ENCODE measurements at places on chromosomes 1 and 21.

DNA sequence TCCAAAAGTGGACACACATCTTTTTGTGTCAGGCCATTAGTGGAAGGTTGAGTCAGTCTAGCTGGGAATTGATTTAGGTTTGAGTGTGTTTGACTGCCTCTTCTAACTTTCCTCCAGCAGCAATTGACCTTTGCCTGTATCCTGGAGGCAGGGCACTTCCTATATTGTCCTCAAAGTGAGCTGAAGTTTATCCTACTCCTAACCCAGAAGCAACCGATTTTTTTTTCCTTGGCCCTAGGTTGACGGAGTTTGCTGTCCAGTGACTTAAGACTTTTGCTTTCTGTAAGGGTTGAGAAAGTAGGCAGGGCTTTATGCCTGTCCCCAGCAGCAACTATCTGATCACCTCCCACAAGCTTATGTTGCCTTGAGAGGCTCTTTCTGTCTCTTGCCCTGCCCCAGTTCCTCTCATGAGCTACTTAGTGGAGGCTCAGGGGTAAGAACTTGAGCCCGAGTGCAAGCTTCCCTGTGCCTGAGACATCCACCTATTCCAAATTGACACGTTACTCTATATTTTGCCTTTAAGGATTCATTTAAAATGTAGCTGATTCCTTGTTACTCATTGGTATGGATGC lies 30.9 kb downstream of the SLC35F3 start:
- no peak for DNase-seq

GRCh38 chr21:17514124-17514845 lies 1.4 kb downstream of the CXADR start:
- DNase-seq = no peak

DNA sequence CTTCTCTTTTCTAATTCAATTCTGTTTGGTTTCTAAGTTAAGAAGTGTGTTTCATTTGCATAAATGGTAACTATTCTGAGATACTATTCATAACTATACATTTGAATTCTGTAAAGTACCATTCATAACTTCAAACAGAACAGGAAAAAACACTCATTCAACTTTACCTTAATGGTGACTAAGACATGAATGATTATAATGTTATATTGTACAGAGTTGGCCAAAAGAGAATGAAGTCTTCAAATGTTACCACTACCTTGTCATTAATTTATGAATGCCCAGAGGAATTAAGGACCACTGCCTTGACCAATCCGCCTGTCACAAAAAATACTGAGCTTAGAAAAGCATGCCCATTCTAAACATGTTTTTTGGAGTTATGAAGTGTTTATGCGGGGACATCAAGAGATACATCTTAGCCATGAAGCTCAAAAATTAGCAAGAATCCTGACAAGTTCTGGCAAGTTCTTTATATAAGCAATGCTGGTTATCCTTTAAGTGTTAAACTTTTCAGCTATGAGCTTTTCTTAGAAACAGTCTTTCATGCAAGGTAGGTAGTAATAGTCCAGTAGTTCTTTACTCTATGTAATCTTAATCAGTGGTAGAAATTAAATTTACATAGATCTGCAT lies 7.9 kb downstream of the WASF2 start:
- no peak for DNase-seq

DNA sequence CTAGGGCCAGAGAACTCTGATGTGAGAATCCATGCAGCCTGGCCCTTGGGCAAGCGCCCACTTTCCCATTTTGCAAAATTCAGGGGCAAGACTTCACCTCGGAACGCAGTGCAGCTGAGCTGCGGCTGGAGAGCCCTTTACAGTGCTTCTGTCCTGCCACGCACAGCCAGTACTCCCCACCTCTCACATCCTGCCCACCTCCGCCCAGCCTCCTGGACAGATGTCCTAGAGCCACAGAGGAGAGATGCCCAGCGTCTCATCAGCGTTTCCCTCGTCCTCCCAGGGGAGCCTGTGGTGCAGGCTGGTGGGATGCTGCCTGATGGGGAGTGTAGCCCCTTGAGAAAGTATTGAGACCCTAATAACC lies 29.6 kb downstream of the RUNX3 start:
- DNase-seq = no peak

- no peak for DNase-seq
Observed at GRCh38 chr21:31387560-31388186, 43.6 kb upstream of the TIAM1 start.
